Head of caudate nucleus (tissue), 42 donors: ENCODE measurements at places on chromosomes 2 and 18.

GRCh38 chr2:200929334-200930249, 33.9 kb downstream of the ORC2 start:
- DNase-seq: no peak

DNA sequence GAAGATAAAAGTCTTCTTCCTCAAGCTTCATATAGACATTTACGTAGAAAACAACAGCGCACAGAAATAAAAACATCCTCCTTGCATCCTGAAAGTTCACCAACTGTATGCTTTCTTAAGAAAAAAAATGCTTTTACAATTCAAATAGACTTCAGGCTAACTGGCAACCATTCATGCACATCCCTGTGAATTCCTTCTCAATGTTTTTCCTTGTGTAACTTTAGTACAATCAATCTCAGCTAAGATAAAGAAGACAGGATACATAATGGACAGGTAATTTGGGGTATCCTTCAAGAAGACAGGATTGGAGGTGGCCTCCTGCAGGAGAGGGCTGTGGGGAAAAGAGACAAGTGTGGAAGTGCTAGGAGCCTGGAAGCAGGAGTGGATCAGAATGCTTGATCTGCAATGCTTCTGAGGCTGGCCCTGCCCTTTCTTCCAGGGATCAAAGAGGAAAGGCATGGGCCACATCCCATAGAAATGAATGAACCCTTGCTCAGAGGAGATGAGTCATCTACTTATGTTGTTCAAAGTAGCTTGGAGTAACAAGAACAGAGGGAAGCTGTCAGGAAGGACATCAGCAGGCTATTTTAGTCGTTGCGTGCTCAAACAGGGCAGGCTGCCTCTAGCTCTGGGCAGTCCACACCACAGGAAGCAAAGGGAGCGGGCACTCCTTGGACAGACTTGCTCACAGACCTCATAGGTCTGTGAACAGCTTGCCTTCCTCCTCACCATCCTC, 126.6 kb downstream of the TMEM131 start:
- no peak for DNase-seq

- DNase-seq: no peak
Measured at GRCh38 chr2:188973641-188974040, 532 bp upstream of the COL3A1 start.

GRCh38 chr18:48072428-48073204, 142.2 kb upstream of the SMAD2 start:
- DNase-seq: no peak

DNA sequence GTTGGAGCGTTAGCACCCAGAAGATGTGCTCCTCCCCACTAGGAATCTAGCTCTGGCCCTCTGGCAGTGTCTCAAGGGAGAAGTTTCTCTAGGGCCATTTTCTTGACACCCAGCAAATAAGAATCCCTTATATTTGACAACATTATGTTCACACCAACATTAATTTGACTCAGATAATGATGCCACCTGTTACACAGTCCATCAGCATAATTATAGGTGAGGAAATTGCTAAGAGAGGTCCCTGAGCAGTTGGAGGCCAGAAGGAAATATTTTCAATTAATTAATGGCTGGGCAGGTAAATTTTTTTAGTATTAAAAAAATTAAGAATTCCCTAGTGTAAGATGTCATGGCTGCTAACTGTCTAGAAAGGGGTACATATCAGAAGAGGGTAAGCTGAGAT, 36.5 kb downstream of the PRKCE start:
- no peak for DNase-seq

GRCh38 chr2:126828051-126828450, 70.6 kb upstream of the TEX51 start:
- DNase-seq: no peak

DNA sequence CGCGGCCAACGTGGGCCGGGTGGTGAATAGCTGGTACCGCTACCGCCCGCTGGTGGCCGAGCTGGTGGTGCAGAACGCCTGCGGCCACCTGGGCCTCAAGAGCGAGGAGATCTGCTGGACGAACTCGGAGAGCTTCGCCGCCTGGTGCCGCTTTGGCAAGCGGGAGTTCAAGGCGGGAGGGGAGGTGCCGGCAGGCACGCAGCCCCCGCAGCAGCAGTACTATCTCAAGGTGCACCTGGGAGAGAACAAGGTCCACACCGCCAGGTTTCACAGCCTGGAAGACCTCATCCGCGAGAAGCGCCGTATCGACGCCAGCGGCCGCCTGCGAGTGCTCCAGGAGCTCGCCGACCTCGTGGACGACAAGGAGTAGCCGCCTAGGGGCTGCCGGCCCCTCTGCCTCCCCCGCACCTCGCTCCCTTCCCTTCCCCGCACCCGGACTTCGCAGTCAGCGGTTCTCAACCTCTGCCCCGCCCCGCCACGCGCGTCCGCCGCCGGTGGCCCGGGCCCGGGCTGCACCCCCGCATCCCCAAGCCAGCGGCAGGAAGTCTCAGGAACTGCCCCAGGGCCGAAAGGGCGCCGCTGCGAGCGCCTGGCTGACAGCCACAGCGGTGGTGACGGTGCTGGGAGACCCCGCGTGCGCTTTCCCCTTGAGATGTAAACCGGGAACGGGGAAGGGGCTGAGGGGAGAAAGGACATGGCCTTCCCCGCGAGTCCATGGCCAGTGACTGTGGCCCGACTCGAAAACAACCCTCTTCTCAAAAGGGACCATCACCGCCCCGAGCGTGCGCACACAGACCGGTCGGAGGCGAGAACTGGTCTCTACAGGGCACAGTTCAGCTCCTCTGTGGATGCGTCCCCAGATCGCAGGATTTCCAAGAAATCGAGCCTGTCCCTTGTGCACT, 2.2 kb downstream of the LRATD1 start:
- peak; percentile 71 for DNase-seq

GRCh38 chr2:145916799-145917198, 1396.9 kb upstream of the ZEB2 start:
- no peak for DNase-seq

DNA sequence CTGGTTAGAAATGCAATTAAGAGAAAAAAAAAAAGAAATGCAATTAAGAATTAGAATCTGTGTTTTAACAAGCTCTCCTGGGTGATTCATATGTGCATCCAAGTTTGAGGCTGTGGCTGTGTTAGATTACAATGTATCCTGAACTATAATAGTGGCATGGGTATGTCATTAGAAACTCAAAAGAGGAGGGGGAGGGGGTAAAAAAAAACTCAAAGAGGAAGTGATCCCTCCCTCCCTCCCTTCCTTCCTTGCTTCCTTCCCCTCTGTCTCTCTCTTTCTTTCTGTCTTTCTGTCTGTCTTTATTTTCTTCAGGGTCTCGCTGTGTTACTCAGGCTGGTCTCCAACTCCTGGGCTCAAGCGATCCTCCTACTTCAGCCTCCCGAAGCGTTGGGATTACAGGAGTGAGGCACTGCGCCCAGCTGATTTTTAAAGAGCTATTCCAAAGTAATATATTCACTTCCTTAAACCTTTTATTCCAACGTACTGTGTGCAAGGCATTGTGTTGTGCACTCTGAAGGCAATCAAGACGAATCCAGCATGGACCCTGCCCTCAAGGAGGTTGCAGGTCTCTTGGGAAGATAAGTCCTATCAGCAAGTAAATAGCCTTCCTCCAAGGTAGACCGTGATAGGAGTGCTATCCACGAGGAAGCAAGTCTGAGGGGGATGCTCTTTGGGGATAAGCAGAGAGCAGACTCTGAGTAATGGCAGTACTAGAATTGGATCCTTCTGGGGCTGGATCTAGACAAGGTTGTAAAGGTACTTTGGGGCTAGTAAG, 35.9 kb upstream of the MCFD2 start:
- no peak for DNase-seq

- no peak for DNase-seq
Measured at GRCh38 chr18:70293166-70293565, 4.3 kb downstream of the SOCS6 start.

DNA sequence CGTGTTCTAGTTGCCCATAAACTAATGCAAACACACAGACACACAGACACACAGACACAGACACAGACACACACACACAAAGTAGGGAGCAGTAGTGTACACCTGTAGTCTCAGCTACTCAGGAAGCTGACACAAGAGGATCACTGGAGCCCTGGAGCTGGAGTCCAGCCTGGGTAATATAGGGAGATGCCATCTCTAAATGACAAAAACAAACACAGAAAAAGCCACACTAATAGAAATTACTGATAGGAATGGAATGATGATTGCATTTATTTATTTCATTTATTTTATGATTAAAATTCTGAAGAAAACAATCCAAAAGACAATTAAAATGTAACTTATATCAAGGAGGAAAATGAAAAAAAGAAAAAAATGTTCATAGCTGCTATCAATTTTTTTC, 30.8 kb downstream of the TCF4 start:
- DNase-seq: no peak

DNA sequence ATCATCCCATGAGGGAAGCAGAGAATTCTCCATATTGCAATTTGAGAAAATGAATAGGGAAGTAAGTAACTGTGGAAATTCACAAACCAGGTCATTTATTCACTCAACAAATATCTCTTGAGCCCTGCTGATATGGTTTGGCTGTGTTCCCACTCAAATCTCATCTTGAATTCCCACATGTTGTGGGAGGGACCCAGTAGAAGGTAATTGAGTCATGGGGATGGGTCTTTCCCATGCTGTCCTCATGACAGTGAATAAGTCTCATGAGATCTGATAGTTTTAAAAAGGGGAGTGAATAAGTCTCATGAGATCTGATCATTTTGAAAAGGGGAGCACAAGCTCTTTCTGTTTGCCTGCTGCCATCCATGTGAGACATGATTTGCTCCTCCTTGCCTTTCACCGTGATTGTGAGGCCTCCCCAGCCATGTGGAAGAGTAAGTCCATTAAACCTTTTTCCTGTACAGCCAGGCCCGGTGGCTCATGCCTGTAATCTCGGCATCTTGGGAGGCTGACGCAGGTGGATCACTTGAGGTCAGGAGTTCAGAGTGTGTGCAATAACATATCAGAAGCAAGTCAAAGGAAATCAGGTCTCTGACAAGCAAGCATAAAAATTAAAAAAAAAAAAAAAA, 193.2 kb downstream of the NDUFA10 start:
- DNase-seq: no peak

- peak; percentile 37 for DNase-seq
Measured at GRCh38 chr18:46574000-46574742, 82.8 kb downstream of the LOXHD1 start.

DNA sequence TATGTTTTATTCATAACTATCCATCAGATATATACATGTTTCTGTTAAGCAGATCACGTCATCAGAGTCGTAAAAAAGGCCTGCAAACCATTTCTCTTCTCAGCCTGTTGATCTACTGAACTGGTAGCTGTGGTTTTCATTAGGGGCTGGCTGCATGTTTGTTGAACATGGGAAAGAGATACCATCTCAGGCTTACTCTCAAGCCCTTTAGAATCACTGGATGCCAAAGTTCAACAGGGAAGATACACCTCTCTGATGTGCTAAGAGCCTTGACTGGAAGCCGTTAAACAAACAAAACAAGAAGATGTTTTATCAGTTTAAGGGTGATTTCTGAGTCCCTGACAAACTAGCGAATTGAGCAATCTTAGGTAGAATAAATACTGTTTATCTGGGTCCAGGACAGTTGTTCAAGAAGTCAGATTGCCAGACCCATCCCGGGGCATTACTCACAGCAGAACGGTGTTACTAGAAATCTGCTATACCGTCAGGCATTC, 94.5 kb upstream of the LMAN1 start:
- no peak for DNase-seq

DNA sequence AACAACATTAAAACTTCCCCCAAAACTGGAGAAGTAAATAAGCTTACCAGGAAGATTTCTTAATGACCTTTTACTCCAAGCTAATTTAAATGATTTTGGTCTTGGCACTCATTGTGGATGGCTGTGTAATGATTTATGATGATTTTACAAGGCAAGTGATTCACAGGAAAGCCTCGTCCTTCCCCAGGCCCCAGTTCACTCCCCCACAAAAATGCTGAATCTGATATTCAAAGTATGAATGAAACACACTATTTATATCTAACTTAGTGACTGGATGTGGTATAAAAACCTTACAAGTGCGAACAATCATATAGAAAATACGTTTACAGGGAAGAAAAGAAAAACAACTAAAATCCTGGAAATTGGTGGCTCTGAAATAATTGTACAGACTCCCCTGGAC, 49.8 kb downstream of the ZNF516 start:
- no peak for DNase-seq

DNA sequence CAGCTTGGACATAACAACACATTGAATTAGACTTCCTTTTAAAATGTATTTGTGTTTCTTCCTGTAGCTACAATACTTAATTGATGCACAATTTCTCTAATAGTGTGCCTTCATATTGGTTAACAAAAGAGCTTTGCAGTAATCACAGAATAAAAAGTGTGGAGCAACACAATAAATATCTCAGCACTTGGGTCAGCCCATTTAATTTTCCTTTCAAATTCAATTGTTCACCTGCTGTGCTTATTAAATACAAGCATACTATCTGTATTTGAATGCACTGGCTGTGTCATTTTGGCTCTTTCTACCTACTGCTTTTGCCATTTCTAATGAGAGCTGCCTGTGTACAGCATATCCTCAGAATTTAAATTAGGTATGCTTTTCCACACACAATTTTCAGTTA, 1641.3 kb upstream of the SLC39A10 start:
- no peak for DNase-seq

DNA sequence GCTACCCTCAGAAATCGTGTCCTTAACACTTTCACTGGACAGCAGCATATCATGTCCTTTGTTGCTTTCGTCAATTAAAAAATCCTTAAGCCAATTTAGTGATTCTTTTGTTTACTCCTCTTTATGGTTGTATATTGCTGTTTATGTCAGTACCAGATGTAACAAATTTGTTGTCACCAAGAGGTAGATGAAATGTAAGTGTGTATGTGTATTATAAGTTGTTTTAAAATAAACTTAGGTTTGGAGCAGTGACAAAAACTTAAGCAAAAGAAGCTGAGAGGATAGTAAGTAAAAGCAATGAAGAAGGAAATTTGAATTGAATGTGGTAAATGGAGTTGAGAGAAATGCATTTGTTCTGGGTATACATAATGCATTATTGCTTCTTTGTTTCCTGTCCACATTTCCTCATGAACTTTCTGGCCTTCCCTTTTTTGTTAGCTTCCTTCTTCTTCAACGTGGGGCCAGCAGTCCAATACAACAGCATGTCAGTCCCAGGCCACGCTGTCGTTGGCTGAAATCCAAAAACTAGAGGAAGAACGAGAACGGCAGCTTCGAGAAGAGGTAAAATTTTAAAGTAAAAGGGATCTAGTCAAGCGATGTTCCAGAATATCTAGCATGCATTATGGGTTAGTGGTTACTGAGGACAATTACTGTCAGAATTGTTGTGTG, 30.5 kb upstream of the SNORC start:
- DNase-seq: peak; percentile 49

GRCh38 chr2:13821255-13821880, 811.1 kb upstream of the LRATD1 start:
- no peak for DNase-seq

GRCh38 chr2:64727013-64727767, 73.5 kb upstream of the SERTAD2 start:
- no peak for DNase-seq

DNA sequence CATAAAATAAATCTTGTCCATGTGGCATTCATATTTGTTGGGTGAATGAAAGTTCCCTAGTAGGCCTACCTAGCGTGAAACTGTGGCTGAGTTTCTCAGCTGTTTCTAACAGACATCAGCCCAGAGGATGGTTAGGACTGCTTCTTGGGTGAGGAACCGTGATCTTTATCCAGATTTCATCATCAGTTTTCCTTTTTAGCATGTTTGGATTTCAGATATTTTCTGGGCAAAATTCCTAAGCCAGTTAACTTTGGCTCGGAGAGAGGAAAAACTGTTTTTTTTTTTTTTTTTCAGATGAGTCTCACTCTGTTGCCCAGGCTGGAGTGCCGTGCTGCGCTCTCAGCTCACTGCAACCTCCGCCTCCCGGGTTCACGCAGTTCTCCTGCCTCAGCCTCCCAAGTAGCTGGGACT, 53.5 kb downstream of the DGKD start:
- no peak for DNase-seq

- DNase-seq: no peak
Measured at GRCh38 chr2:240597054-240597418, 10.5 kb downstream of the CAPN10 start.
